ENCODE measurements at places on chromosomes 4 and X.

DNA sequence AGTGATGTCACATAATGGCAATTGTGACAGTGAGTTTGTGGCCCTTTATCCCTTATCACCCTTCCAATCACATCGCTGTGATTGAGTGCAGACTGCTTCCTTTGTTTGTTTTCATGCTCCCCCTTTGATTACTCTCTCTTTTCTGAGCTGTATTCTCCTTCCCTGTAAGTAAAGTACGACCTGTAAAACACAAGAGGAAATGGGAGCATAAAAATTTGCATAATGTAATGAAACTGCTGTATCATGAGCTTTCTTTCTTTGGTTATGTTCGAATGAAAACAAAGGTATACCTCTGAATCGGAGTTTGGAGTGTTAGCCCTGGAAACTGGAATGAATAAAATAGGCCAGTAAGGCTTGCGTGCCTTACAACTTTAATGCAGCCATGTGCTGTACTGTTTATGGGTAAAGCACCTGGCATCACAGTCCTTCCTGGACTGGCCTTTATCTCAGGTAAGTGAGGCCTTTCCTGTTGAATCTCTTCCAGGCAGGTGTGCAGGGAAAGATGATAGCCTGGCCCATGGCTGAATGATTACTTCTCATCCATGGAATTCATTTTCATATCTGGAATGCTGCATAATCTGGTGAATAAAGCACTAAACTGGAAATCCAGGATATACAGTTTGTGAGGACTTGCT, 26.6 kb upstream of the HS3ST1 start:
- no peak for DNase-seq

DNA sequence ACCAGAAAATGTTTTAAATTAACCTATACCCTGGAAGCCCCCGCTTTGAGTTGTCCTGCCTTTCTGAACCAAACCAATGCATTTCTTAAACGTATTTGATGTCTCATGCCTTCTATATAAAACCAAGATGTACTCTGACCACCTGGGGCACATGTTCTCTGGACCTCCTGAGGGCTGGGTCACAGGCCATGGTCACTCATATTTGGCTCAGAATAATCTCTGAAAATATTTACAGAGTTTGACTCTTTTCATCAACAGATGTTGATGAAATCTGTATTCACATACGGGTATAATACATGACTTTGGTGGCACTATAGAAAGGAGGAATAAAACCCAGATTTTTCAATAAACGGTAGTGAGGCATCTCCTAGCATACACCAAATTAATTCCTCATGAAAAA, 55.7 kb downstream of the STAP1 start:
- no peak for DNase-seq

DNA sequence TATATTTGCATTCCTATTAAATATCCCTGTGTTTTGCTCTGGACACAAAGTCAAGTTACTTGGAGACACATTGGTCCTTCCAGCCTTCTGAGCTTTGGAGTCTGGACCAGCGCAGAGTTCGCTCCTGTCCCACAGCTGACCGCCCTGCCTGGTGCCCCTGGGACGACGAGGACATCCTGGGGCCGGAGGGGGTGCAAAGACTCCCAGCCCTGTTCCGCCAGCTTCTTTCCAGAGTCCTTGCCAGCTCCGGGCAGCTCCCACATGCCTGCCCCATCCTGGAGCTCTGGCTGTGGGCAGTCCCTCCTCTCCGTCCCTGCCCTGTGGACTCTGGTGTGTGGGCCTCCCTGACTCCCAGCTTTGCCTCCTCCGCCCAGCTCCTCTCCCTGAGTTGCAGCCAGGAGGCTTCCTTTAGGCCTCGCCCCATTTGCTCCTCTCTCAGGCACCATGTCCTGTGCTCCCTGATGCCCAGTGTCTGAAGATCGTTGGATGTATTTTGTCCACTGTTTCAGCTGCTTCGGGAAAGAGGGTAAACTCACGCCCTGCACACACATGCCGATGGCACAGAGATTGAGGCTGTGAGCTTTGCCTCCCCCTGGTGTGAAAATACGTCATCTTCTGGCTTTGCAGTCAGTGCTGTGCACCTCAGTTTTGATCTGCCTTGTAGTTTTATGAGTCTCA, 4.9 kb upstream of the PCGF3 start:
- DNase-seq, result no peak

DNA sequence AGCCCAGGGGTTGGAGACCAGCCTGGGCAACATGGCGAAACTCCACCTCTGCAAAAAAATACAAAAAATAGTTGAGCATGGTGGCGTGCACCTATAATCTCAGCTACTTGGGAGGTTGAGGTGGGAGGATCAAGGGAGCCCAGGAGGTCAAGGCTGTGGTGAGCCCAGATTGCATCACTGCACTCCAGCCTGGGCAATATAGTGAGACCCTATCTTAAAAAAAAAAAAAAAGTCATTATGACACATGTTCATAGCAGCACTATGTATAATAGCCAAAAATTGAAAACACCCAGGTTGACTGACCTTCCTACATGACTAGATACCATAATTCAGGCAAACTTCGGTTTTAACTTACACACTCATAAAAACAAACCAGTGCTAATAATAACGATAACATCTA, 90.8 kb upstream of the RBPJ start:
- no peak for DNase-seq

- DNase-seq, result no peak
These were observed 224.0 kb upstream of the HHIP start for GRCh38 chr4:144421839-144422565.

DNA sequence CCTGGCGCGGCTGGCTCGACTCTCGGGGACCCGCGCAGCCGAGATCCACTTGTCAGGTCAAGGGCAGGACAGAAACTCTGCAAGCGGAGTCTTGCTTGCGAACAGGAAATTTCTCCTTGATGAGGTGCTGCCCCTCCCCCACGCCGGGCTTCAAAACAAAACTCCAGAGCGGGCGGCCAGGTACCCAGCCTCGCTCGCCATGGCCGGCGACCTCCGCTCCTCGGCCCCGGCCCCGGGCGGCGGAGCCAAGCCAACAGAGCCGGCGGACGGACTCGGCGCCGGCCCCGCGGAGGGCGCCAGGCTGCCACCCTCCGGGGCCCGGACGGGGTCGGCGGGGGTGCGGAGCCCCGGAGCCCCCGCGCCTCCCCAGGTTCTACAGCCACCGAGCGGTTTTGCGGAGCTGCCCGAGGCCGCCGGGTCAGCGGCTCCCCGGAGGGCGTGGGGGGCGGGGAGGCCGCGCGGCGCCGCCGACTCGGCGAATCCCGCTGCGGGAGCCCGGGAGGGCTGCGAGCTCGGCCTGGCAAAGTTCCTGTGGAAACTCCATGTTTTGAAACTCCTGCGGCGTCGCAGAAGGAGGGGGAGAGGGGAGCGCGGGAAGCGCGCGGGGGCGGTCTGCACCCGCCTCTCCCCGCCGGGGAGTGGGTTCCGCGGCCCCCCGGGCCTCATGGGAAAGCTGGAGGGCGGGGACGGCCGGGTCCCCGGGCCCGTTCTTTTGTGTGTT, 11.7 kb upstream of the BCOR start:
- peak; percentile 60 for DNase-seq

DNA sequence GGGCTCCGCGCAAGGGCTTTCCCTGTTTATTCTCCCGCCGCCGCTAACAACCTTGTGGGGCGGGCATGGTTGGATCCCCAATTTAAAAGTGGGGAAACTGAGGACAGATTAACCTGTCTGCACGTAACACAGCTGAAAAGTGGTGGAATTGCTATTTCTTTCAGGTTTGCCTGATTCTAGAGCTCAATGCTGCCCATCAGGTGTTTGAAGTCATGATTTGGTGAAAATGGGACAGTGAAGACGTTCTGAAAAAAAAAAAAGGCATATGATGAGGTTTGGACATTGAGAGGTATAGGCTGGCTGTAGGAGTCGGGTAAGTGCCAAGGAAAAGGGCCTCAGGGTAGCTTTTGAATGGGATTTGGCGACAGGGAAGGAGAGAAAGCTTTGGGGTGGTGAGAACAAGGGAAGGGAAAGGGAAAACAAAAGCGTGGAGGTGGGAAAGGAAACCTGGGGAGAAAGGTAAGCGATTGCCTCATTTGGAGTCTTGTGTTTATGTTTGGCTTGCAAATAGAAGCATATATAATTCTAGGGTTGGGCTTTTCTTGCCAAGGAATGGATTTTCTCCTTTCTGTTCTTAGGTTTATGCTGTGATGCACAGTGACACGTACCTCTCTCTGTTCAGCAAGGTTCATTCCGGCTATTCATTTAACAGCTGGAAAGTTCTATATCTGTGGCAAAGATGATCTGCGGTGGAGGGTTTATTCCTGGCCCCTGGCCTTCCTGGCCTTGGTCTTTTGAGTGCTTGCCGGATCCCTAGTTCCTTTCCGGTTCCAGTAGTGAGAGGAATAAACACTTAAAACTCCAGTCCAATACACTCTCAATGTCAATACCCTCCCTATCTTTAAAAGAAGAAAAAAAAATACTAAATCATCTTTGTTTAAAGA, 2.4 kb upstream of the STIM2 start:
- no peak for DNase-seq

DNA sequence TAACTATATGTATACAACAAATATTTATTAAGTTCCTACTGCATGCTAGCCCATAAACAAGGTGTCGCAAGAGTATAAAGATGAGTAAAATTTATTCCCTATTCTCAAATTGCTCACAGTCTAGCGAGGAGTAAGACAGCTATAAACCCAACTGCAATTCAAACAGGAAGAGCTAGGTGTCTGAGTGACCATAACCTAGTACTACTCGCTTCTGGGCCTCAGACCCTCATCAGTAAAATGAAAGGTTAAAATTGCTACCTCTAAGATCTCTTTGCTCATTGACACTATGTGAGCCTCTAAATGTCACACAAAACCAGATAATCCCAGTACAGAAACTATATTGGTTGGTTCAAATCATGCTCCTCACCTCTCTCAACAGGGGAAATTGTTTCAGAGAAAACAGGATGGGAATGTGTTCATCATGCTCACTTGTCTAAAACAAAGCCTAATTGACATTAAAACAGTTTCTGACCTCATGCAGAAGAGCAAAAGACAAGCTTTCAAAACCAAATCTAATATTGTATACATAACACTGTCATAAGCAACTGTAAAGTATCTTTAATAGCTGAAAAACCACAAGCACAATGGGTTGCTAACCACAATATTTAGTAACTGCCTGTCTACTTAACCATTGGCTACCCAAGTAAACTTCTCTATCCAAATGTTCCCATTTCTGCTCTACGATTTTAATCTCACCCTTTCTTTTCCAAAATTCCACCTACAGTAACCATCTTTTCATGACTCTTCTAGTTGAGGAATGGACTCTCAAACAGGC, 264.6 kb upstream of the FMR1 start:
- no peak for DNase-seq

DNA sequence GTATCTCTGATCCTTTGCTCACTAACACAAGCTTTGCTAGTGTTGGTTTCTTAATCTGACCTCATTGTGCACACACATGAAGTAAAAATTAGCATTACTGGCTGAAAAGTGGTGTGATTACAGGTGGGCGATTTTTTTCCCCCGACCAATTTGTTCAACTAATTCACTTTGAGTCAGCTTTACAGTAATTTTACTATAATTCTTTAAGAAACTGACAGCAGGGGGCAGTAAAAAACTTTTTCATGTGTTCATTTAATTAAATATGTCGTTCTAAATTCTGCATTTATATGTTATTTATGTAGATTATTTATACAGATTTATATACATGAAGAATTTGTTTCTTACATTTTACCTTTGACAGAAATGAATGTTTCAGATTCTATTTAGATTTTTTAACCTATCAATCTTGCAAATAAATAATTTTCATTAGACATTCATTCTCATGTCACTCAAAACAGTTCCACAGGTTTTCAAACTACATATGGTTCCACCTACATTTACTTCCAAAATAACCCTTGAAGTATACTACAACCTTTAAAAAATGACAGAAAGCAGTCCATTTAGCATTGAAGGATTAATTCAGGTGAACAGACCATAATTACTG, 17.5 kb downstream of the PALLD start:
- DNase-seq, result peak; percentile 57

- DNase-seq, result peak; percentile 49
These were observed 227.3 kb downstream of the KDR start for GRCh38 chr4:54898056-54898562.

GRCh38 chrX:149541521-149542047, 772 bp downstream of the EOLA1 start:
- no peak for DNase-seq

DNA sequence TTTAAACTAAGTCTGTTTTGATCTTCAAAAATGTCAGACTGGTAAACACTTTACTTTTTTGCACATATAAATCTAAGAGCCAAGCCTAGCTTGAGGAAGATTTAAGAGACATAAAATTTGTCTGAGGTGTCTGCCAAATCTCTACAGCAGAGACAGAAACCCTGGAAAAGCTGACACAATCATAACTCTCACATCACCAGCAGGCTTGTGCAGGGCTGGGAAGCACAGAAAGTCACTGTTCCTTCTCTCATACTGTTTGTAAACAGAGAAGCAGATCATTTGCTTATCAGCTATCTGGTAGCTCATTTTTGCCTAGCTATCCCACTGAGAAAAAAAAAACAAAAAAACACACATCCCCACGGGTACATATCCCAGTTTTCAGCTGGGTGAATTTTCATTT, 7.0 kb downstream of the ENOX2 start:
- no peak for DNase-seq

DNA sequence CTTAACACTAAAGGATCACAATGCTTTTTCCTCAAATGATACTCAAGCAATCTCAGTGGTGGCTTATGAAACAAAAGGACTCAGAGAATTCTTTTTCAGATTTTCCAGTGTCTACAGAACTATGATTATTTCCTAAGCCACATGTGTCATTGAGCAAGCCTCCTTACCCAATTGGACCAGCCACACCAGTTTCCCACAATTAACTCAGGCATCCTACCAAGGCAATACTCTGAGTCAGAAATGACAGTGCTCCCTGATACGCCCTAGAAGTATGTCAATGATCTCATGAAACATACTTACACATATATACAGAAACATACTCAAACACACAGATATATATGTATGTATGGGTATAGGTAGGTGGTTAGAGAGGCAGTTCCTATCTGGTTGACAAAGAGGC, 4.8 kb downstream of the ADAMTS3 start:
- peak; percentile 64 for DNase-seq

- peak; percentile 10 for DNase-seq
These were observed 73.6 kb downstream of the MED28 start for GRCh38 chr4:17688011-17688441.

DNA sequence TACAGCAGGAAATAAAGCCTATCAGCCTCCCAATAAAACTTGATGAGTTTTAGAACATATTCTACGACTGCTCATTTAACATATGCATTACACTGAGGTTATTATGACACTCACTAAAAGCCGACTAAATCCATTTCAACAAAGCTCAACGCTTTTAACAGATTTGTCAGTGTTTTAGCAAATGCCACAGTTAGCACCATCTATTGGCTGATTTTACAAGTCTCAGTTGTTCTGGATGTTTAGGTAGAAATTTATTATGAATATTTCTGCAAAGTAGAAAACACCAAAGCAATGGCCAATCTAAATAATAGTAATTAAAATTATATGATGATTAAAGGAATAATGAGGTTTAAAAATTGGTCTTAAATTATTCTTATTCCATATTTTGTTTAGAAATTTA, 993.2 kb upstream of the PCDH7 start:
- DNase-seq, result no peak

DNA sequence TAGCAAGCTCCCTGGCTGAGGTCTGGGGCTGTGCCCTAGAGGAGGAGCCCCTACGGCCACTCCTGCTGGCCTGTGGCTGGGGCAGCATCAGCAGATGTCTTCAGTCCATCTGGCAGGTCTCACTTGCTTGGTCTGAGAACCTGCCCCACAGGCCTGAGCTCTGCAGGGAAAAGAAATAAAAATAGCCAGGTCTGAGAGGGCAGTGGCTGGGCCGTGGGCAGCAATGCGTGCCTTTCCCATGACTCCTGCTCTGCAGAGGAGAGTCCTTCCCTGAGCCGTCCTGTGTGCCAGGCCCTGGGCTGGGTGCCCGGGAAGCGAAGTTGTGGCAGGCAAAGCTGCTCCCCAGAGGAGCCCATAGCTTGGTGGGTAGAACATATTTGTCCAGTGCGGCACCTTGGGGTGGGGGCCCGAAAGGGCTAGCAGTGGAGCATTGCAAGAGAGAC, 11.3 kb upstream of the KIAA0232 start:
- DNase-seq, result no peak

All from fibroblast of skin of right quadriceps (primary cell).